Right lobe of liver (tissue), 6 donors: ENCODE measurements at places on chromosomes 16 and 17.

GRCh38 chr17:80195671-80196529, 24.2 kb downstream of the SGSH start:
- no peaks in the 10 kb centered on the region for H3K4me1 ChIP-seq
- no peak overlapping the region for H3K4me3 ChIP-seq
- H3K36me3 ChIP-seq: no peaks in the 10 kb centered on the region

GRCh38 chr16:85393674-85394451, 219.3 kb upstream of the GSE1 start:
- H3K4me3 ChIP-seq: no peak overlapping the region
- peaks cover 4% of the 10 kb centered on the region for H3K4me1 ChIP-seq
- H3K27me3 ChIP-seq: no peaks in the 10 kb centered on the region
- DNase-seq: peak; percentile 66

DNA sequence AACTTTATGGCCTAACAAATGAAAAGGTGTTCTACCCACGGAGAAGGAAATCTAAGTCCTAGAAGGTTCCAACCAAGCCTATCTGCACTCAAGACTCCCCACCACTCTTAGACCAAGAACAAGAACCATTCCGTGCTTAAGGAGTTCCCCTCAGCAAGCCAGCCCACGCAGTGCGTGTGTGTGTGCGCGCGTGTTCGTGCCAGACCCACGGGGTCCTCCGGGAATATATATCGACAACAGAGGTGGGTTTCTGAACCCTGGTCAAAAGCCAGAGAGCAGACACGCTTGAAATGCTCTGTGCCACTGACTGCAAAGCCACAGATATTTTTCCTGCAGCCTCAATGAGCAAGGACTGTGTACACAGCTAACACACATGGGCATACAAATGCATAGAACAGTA, 70.7 kb downstream of the SLC39A11 start:
- H3K27ac ChIP-seq: no peak overlapping the region
- no peak for DNase-seq

GRCh38 chr17:75116737-75117136, 7.0 kb downstream of the ARMC7 start:
- no peak for DNase-seq
- no peak overlapping the region for H3K4me3 ChIP-seq
- no peaks in the 10 kb centered on the region for H3K36me3 ChIP-seq
- no peaks in the 10 kb centered on the region for H3K4me1 ChIP-seq

- H3K27ac ChIP-seq: no peak overlapping the region
- H3K4me3 ChIP-seq: no peak overlapping the region
- no peak for DNase-seq
These were observed 211.7 kb downstream of the XYLT1 start for GRCh38 chr16:17258848-17259713.

DNA sequence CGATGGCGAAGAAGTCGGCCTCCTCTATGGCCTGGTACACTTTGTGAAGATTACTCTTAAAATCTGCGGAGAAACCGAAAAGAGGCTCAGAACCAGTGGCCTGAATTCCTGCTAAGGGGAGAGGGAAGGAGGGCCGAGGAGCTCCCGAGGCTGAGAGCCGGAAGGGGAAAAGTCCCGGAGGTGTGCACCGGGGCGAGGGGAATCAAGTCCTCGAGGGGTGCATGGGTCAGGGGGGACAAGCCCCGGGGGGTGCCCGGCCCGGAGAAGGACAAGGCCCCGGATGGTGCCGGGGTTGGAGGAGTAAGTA, 495 bp downstream of the PARN start:
- peak overlapping the region; percentile 91 for H3K27ac ChIP-seq
- no peak for DNase-seq
- H3K4me3 ChIP-seq: peak overlapping the region; percentile 73
- no peaks in the 10 kb centered on the region for H3K4me1 ChIP-seq

GRCh38 chr16:11582157-11582814, 4.4 kb downstream of the LITAF start:
- H3K27ac ChIP-seq: no peak overlapping the region
- no peaks in the 10 kb centered on the region for H3K36me3 ChIP-seq
- H3K4me3 ChIP-seq: no peak overlapping the region
- no peak for DNase-seq

DNA sequence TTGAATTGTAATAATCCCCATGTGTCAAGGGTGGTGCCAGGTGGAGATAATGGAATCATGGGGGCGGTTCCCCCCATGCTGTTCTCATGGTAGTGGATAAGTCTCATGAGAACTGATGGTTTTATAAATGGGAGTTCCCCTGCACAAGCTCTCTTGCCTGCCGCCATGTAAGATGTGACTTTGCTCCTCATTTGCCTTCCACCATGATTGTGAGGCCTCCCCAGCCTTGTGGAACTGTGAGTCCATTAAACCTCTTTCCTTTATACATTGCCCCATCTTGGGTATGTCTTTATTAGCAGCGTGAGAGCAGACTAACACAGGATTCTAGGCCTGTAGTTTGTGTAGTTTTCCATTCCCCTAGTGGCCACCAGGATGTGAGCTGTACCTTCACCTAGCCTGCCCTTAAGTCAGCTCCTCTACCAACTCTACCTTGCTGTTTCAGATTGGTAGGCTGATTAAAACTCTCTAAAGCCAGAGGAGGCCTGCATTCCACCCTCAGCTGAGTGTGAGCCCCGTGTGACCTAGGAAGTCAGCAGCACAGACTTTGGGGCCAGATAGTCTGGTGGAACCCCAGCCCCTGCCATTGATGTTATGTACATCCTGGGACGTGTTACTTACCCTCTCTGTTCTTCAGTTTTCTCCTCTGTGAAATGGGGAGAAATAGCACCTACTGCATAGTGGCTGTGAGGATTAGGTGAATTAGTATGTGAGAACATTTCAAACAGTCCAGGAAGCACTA, 252.4 kb upstream of the CACNG5 start:
- H3K4me3 ChIP-seq: no peak overlapping the region
- H3K27me3 ChIP-seq: no peaks in the 10 kb centered on the region
- H3K36me3 ChIP-seq: no peaks in the 10 kb centered on the region
- no peaks in the 10 kb centered on the region for H3K4me1 ChIP-seq
- no peak overlapping the region for H3K27ac ChIP-seq

GRCh38 chr16:3780570-3780969, 63.2 kb upstream of the TRAP1 start:
- no peaks in the 10 kb centered on the region for H3K27me3 ChIP-seq
- no peak for DNase-seq
- no peak overlapping the region for H3K27ac ChIP-seq
- peaks cover 30% of the 10 kb centered on the region for H3K36me3 ChIP-seq

DNA sequence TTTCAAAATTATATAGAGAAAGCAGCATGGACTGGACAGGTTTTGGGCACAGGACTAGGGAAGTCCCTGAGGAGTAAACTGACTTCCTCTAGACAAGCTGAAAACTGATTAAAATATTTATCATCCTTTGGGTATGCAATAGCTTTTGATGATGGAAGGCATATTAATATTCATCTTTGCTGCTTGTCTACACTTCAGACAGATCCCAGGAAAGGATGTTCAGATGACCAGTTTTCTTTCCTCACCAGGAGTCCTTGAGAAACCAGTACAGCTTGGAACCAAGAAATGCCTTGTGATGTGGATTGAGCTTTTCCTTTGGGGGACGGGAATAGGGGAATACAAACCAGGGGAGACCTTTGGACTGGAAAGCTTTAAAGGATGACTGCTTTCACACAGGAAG, 195.5 kb downstream of the FTO start:
- no peak for DNase-seq
- no peak overlapping the region for H3K27ac ChIP-seq
- no peak overlapping the region for H3K4me3 ChIP-seq
- H3K36me3 ChIP-seq: no peaks in the 10 kb centered on the region
- no peaks in the 10 kb centered on the region for H3K27me3 ChIP-seq
- no peaks in the 10 kb centered on the region for H3K4me1 ChIP-seq

- no peak overlapping the region for H3K27ac ChIP-seq
- no peak overlapping the region for H3K4me3 ChIP-seq
These were observed 19.8 kb upstream of the MAP3K14 start for GRCh38 chr17:45336390-45337182.

DNA sequence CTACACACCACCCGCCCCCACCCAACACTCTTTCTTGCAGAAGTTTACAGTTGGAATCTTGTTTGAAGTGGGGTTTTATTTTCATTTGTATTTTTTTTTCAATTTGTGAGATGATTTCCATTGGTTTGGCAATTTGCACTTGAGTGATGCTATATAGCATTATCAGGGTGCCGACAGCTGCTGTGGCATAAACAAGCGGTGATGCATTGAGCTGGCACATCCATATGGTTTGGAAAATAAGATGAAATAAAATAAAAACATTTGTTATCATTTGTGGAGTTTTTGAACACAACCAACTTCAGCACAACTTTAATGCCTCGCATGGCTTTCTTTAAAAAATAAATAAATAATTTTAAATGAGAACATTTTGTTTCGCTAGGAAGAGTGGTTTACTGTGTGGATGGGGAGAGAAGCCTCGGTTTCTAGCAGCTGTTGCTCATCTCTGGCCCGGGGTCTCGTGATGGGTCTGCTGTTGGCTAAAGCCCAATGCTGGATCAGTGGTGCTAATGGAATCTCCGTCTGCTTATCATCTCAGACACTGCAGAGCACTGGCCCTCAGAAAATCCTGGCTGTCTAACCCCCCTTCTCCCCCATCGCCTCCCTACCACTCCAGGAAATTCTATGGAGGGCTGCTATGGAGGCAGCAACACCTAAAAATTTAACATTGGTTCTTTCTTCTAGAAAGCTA, 192.3 kb upstream of the MAF start:
- H3K36me3 ChIP-seq: no peaks in the 10 kb centered on the region
- no peak for DNase-seq
- H3K4me3 ChIP-seq: no peak overlapping the region
- no peaks in the 10 kb centered on the region for H3K4me1 ChIP-seq

DNA sequence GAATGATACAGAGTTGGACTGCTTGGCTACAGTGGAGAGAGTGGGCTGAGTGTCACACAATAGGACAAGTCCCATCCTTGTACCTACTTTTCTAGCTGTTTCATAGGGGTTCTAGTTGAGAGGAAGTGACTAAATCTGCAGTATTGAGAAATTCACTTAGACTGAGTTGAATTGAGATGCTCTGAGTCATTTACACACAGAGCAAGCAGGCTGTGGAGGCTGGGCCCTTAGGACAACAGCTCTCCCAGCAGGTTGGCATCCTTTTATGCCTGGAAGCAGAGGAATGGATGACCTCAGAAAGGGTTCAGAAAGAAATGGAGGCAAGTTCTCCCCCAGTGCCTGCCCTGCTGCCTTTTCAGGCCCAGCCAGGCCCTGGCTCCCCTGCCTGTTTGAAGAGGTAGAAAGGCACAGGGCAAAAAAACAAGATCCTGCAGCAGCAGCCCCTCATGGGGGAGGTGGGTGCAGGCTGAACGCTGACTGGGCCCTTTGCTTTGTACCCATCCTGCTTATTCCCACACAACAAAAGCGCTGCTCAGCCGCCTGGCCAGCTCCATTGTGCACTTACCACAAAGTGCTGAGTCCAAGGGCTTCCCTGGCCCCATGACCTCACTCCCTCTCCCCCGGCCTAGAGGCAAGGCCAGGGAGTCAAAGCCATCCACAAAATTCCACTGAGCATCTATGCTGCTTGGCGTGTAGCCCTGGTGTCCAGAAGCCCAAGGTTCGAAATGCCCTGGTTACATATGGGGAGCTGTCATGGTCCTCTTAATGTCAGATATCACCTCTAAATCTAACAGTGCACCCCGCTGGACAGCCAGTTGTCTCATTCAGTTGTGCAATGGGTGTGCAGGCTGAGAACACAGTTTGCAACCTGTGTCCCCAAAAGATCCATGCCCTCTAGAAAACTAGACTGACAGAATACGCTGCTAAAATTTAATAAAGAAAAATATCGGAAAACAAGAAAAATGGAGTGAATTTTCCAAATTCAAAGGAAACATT, 5.4 kb upstream of the CRYBA1 start:
- no peaks in the 10 kb centered on the region for H3K36me3 ChIP-seq
- H3K27me3 ChIP-seq: no peaks in the 10 kb centered on the region
- no peaks in the 10 kb centered on the region for H3K4me1 ChIP-seq
- no peak for DNase-seq
- no peak overlapping the region for H3K4me3 ChIP-seq

- H3K36me3 ChIP-seq: no peaks in the 10 kb centered on the region
- DNase-seq: no peak
- H3K4me3 ChIP-seq: no peak overlapping the region
- H3K27ac ChIP-seq: no peak overlapping the region
These were observed 10.0 kb downstream of the ZSCAN10 start for GRCh38 chr16:3088925-3089716.

GRCh38 chr17:59634632-59635541, 15.2 kb downstream of the CLTC start:
- no peak for DNase-seq
- H3K36me3 ChIP-seq: no peaks in the 10 kb centered on the region
- H3K27me3 ChIP-seq: no peaks in the 10 kb centered on the region
- no peaks in the 10 kb centered on the region for H3K4me1 ChIP-seq

GRCh38 chr17:70288540-70289290, 119.4 kb downstream of the KCNJ2 start:
- no peak for DNase-seq
- H3K4me3 ChIP-seq: no peak overlapping the region
- no peaks in the 10 kb centered on the region for H3K36me3 ChIP-seq
- H3K27ac ChIP-seq: no peak overlapping the region
- H3K27me3 ChIP-seq: no peaks in the 10 kb centered on the region

- no peak for DNase-seq
- no peak overlapping the region for H3K4me3 ChIP-seq
- H3K27ac ChIP-seq: no peak overlapping the region
These were observed 993 bp downstream of the MMP25 start for GRCh38 chr16:3047387-3047720.

DNA sequence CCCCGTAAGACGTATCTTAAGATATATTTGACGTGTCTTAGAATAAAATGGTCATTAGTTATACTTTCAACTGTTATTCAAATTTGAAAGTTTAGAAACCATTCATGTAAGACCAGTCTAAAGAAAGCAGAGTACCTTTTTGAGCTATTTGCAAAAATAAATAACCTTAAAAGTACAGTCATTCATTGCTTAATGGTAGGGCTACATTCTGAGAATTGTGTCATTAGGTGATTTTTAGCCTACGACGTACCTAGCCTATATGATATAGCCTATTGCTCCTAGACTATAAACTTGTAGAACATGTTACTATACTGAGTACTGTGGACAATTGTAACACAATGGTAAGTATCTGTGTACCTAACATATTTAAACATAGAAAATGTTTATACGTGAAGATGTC, 139.2 kb downstream of the PHKB start:
- H3K27me3 ChIP-seq: no peaks in the 10 kb centered on the region
- no peak overlapping the region for H3K27ac ChIP-seq
- H3K4me1 ChIP-seq: no peaks in the 10 kb centered on the region
- H3K36me3 ChIP-seq: peaks cover 3% of the 10 kb centered on the region

GRCh38 chr16:7321661-7322060, 11.0 kb upstream of the RBFOX1 start:
- H3K27ac ChIP-seq: no peak overlapping the region
- no peak overlapping the region for H3K4me3 ChIP-seq
- no peaks in the 10 kb centered on the region for H3K27me3 ChIP-seq
- H3K36me3 ChIP-seq: no peaks in the 10 kb centered on the region
- no peak for DNase-seq
- H3K4me1 ChIP-seq: no peaks in the 10 kb centered on the region

GRCh38 chr17:49404361-49404760, 10.3 kb downstream of the PHB1 start:
- H3K27ac ChIP-seq: no peak overlapping the region
- peaks cover 11% of the 10 kb centered on the region for H3K36me3 ChIP-seq
- H3K27me3 ChIP-seq: no peaks in the 10 kb centered on the region
- no peak overlapping the region for H3K4me3 ChIP-seq
- H3K4me1 ChIP-seq: no peaks in the 10 kb centered on the region
